K562 (cell line): ENCODE measurements at places on chromosomes 2 and 18. TPM values are rescaled to one million over a fixed set of nuclear protein-coding genes. Genes with fewer than 3 reads are reported as not detected.

- peaks cover 5% of the 10 kb centered on the region; the same call in 1 of the 2 replicates for H3K4me1 ChIP-seq
- H3K36me3 ChIP-seq, result no peaks in the 10 kb centered on the region
- no peak overlapping the region for H3K4me3 ChIP-seq
- no peak overlapping the region for H3K27ac ChIP-seq
These were observed 14.5 kb downstream of the IL1R2 start for GRCh38 chr2:102005989-102006885.

DNA sequence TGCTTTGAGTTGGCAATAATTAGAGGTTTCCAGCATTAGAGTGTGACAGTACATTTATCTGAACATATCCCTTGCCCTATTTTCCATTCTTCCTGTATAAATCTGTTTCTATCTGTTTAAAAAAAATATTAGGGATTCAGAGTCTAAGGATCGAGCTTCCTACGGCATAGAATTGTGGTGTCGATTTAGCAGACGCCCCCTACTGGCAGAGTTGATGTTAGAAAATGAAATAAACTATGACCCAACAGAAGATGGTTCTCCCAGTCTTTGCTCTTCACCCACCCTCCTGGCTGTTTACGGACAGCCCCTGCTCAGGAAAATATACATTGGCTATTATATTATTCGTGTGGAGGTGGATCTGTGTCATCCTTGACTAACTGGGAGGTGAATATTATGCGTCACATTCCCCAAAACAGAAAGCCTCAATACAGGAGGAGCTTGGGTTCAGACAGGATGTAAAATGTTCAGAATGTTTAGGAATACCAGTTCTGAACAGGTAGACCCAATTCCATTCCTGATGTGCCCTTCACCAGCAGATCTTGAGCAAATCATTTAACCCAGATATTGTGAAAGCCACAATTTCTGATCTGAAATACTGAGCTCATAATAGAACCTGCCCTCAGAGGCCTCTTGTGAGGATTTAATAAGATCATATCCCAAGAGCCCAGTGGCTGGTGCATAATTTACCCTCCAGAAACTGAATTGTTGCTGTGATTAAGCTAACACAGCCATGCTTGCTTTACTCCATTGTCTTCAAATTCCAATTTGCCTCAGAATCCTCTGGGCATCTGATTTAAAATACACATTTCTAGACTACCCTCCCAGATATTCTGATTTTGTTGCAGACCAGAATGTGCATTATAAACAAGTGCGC is 10.8 kb upstream of the ERMN start:
- H3K27me3 ChIP-seq, result no peaks in the 10 kb centered on the region
- no peak overlapping the region for H3K4me3 ChIP-seq
- no peaks in the 10 kb centered on the region for H3K36me3 ChIP-seq
- H3K27ac ChIP-seq, result no peak overlapping the region

DNA sequence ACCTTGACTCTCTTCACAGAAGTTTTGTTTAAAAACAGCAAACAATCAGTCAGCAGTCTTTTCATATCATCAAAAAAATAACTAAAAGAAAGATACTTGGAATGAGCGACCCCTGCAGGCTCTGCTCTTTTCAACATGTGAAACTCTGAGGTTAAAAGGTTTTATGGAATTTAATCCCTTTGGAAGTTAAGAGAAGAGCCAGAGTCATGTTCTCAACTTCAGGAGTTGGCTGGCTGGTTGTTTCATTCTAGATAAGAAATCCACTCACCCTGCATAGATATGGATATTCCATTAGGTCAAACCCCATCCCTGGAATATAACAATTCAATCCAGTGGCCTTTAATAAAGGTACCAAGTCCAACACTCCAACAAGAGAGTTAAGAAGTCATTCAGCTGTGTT is 115.6 kb upstream of the RMDN2 start:
- H3K27me3 ChIP-seq, result peaks cover 6% of the 10 kb centered on the region
- DNase-seq, result no peak
- H3K36me3 ChIP-seq, result no peaks in the 10 kb centered on the region
- H3K4me3 ChIP-seq, result no peak overlapping the region
- no peaks in the 10 kb centered on the region for H3K4me1 ChIP-seq
- no peak overlapping the region for H3K27ac ChIP-seq

- no peaks in the 10 kb centered on the region for H3K36me3 ChIP-seq
- no peak for DNase-seq
- no peaks in the 10 kb centered on the region for H3K4me1 ChIP-seq
- no peak overlapping the region for H3K4me3 ChIP-seq
These were observed 73.8 kb downstream of the APOB start for GRCh38 chr2:20970068-20970467.

GRCh38 chr2:110876167-110876999 is 144.0 kb downstream of the ACOXL start:
- no peak overlapping the region for H3K4me3 ChIP-seq
- peak; percentile 27 for DNase-seq
- no peaks in the 10 kb centered on the region for H3K36me3 ChIP-seq
- no peaks in the 10 kb centered on the region for H3K4me1 ChIP-seq
- H3K27ac ChIP-seq, result no peak overlapping the region

SERPINB8 gene
- total RNA-seq, result 0.09 and 0.20 TPM in 2 replicates

- H3K27me3 ChIP-seq, result peaks cover 16% of the 10 kb centered on the region
- no peak overlapping the region for H3K4me3 ChIP-seq
- H3K27ac ChIP-seq, result no peak overlapping the region
- DNase-seq, result no peak
- H3K4me1 ChIP-seq, result no peaks in the 10 kb centered on the region
These were observed 45.5 kb downstream of the GATA6 start for GRCh38 chr18:22214731-22215528.

CEP192 gene
- total RNA-seq, result 35.8 and 41.6 TPM in 2 replicates

- H3K27ac ChIP-seq, result no peak overlapping the region
- H3K36me3 ChIP-seq, result no peaks in the 10 kb centered on the region
- no peak for DNase-seq
- H3K27me3 ChIP-seq, result no peaks in the 10 kb centered on the region
These were observed 36.4 kb downstream of the MAP2 start for GRCh38 chr2:209460151-209460761.

FBXO36 gene
- total RNA-seq, result 0.29 and 0.47 TPM in 2 replicates
